Naive thymus-derived CD8-positive, alpha-beta T cell (primary cell): ENCODE measurements at places on chromosomes 2 and 18. TPM values are rescaled to one million over a fixed set of nuclear protein-coding genes. Genes with fewer than 3 reads are reported as not detected.
A peak's percentile ranks its signal among the peaks of the same experiment; 100 is the strongest.

GRCh38 chr2:12347066-12347493, 369.7 kb upstream of the TRIB2 start:
- DNase-seq, result no peak

GRCh38 chr2:53455094-53455493, 312.5 kb upstream of the CHAC2 start:
- DNase-seq, result no peak

GRCh38 chr18:33745871-33746545, 168.0 kb downstream of the ASXL3 start:
- DNase-seq, result no peak

DNA sequence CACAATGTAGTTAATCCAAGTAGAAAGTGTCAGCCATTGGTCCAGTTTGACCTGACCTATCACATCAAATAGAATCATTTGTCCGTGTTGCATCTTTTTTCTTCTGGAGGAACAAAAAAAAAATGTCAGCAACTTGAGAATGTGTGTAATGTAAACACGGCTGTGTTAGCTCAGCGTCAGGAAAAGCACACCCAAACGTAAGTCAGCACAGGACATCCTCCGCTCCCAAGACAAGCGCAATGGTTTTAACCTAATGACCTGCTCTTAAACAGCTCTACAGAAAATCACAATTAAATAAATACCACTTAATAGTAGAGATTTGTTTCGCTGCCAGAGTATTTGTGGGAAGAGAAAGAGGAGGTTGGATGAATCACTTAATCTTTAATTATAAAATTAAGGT, 59.4 kb downstream of the OSR1 start:
- DNase-seq, result no peak

DNA sequence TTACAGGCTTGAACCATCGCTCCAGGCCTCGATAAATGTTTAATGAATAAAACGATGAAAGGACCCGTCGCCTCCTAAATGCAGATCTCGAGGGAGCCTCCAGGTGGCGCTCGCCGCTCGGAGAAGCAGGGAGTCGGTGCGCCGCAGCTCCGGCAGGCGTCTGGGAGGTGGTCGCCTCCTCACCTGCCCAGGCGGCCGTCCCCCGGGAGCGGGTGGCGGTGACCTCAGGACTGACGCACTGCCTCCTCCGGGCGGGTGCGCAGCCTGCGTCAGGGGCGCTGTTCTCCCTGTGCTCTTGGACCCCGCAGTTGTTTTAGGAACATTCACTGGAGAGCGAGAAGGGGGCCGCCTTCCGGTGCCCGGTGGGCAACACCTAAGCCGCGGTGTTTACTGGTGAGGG, 38.6 kb upstream of the POLE4 start:
- DNase-seq, result peak; percentile 69

- DNase-seq, result no peak
These were observed 60.4 kb downstream of the KCNJ3 start for GRCh38 chr2:154758871-154759270.

Gene GAD1
- polyA plus RNA-seq, result not detected
